ENCODE measurements at places on chromosomes 12 and 14. TPM values are rescaled to one million over a fixed set of nuclear protein-coding genes. Genes with fewer than 3 reads are reported as not detected.

DYRK4 gene
- 14.9 TPM for total RNA-seq

ZNF891 gene
- 1.8 TPM for total RNA-seq

C1S gene
- 593 TPM for total RNA-seq

BDKRB2 gene
- total RNA-seq = 11.4 TPM

AICDA gene
- total RNA-seq = not detected

MAP1LC3B2 gene
- 1.1 TPM for total RNA-seq

SYT10 gene
- not detected for total RNA-seq

GPR162 gene
- 7.0 TPM for total RNA-seq

DNA sequence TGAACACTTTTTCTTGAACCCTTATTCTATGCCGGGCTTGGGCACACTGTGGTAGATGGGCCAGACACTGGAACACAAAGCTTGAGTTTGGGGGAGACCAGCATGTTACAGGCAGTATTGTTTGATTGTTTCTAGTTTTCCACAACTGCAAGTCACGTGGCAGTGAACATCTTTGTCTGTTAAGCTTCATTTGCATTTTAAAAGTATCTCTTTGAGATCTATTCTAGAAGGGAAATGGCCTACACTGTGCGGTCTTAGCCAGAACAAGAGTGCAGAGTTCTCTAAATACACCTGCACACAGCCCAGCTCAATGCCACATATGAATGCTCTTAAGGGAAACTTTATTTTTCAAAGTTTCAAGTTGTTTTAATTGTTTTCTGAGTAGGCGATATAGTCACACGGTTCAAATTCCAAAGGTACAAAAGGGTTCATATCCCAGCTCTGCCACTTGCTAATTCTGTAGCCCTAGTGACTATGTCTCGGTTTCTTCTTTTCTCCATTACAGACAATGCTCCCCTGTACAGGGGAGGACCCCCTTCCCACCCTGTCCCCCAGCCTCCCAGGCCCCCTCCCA is 24.9 kb downstream of the RIN3 start:
- no peak for DNase-seq

GRCh38 chr12:3256103-3256631 is 179.0 kb downstream of the TSPAN9 start:
- DNase-seq = no peak

DNA sequence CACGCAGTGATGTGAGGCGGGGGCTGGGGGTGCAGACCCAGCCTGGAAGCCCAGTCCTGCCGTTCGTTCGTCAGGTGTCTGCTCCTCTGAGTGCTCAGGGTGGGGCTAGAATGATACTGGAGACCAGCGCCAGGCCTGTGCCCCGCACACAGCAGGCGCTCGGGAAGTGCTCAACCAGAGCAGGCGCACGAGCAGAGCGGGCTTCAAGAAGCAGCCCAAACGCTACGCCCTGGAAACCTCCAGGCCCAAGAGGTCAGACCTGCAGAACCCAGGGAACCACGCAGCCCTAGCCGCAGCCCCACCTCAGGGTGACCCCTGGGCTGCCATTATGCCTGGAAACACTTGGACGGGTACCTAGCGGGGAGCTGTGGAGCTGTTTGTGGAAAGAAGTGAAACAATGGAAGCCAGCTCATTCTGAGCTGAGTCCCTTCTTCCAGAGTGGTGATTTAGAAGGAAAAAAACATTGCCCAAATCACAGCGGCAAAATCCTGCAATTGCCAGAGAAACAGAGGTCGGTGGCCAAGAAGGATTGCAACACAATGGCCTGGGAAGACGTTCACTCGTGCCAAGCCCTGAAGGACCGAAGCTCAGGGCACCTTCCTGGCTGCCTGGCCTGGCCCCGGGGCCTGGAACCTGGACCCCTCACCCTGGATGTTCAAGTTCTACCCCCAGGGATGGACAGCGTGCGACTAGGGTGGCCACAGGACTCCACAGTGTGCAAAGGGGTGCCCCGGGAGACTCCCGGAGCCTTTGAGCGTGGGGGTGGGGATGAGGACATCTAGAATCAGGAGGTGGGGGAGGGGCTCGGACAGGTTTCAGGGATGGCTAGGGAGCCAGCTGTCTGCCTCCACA is 40.4 kb upstream of the DIO3 start:
- DNase-seq = no peak

- DNase-seq = no peak
Measured at GRCh38 chr12:111677186-111677585, 8.6 kb downstream of the BRAP start.

DNA sequence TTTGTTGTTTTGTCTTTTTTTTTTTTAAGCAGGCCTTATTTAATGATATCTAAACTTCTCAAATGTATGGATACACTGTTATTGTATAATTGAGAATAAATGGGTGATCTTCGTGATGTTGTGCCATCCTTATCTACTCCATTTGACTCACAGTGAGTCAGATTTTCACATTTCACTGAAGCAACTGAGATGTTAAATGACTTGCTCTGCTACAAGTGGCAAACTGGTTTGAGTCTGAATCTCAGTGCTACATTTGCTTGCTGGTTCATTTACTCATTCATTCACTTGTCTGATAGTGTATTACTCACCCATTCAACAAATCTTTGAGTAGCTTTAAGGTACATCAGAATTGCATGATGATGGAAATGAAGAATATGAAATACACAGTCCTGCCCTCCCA is 2.6 kb downstream of the KIAA0586 start:
- no peak for DNase-seq

GRCh38 chr14:37643701-37644100 is 48.3 kb downstream of the TTC6 start:
- no peak for DNase-seq

DNA sequence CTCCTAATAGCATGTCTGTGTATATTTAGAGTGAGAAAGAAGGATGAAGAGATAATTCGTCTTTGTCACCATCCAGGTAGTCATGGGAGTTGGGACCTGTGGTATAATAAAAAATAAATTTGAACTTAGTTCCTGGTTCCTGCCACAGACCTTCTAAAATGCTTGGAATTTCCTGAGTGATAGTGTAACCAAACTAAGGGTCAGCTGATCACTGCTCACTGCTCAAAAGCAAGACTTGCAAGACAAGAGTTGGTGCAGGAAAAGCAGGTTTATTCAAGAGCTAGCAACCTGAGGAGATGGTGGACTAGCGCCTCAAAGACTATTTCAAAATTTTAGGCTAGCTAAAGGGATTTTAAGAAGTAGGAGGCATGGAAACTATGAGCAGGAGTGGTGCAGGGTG is 19.1 kb downstream of the ANG start:
- DNase-seq = no peak

DNA sequence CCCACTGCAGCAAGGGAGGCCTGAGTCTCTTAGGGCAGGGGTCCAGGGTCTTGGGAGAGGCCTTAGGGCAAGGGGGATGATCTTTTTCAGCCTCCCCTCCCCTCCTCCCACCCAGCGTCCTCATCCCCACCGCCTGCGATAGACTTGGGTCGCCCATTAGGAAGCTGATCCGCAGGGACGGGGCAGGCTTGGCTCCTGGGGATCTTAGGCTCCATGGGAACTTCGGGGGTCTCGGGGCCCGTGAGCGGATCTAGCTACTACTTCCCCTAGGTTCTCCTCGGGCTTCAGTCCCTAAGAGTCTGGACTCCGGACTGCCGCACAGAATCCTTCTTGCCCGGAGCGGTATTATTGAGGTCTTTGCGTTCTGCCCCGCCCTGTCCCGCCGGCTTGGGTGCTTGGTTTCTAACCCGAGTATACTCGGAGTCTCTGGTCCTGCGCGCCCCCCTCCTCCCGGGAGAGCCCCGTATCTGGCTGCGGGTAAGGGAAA is 2.2 kb upstream of the PTHLH start:
- no peak for DNase-seq

- DNase-seq = no peak
Measured at GRCh38 chr12:45634273-45634917, 95.1 kb upstream of the ARID2 start.

GRCh38 chr12:132604151-132604618 is 6.2 kb downstream of the LRCOL1 start:
- no peak for DNase-seq

Measured in mesenteric fat pad (tissue), 1 donor.